ENCODE measurements at places on chromosomes 1 and 21.
A peak's percentile ranks its signal among the peaks of the same experiment; 100 is the strongest.

DNA sequence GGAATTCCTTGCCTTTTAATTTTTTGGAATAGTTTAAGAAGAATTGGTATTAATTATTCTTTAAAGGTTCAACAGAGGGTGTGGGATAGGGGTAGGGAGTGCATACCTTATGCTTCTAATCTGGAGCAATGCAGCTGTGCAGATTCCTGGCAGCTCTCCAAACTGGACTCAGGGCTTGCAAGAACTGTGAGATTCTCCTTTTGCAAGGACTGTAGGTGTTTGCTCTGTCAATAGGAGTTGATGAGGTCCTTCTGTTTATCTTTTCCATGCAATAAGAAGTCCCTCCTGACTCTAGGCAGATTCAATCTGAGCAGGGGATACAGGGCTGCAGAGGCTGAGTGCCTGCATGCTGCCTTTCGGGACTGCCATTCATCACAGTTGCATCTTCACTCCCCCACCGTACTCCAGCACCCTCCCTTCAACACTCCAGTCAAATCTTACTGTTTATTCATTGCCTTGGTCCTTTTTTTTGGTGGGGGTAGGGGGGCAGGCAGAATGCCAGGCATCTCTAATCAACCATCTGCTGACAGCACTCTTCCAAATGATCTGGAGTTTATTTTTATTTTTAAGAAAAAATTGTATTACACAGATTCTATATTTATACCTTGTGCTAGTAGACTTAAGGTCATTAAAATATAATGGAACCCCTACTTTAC, 122.3 kb downstream of the DISC1 start:
- no peak for DNase-seq

- DNase-seq: no peak
Observed at GRCh38 chr1:244316986-244317655, 134.6 kb downstream of the ADSS2 start.

DNA sequence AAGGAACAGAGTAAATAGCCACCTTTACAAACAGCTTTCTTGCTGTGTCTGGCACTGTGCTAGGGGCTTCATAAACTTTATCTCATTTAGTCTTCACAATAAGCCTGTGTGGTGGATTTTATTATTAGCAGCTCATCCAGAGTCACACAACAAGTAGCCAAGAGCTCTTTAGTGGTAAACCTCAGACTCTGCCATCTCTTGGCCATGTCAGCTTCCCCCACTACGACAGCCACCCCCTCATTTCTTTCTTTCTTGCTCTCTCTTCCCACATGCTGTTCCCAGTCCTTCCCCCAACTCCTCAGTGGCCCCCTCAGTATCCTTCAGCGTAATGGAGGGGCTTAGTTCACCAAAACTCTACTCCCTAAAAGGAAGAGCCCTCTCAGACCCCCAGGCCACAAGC, 1.2 kb upstream of the ZNF683 start:
- DNase-seq: no peak

DNA sequence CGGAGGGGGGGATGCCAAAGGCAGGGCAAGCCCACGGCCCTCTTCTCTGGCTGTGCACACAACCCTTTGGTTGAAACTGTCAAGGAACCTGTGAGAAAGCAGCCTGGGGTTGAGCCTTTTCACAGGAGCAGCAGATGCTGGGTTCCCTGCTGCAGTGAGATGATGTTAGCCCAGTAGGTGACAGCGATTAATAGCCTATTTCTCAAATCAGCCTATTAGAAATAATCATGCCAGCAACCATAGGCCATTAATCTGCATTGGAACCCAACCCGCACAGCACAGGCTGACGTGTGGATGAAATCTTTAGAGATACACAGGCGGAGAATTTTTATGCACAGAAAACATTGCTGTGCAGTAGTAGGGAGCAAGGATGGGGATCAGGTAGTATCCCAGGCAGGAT, 637.5 kb downstream of the AJAP1 start:
- DNase-seq: no peak

DNA sequence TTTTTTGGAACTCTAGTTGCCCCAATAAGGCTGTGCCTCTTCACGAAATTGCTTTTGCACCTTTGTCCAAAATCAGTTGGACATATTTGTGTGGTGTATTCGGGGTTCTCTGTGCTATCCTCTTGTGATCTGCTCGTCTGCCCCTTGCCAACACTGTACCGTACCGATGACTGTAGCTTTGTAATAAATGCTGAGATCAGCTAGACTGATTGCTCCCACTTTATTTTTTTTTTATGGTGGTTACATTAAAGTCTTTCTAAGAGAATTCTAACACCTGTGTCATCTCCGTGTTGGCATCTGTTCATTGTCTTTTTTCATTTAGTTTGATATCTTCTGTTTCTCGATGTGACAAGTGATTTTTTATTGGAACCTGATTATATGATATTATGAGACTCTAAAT, 94.1 kb downstream of the ADARB1 start:
- DNase-seq: no peak

DNA sequence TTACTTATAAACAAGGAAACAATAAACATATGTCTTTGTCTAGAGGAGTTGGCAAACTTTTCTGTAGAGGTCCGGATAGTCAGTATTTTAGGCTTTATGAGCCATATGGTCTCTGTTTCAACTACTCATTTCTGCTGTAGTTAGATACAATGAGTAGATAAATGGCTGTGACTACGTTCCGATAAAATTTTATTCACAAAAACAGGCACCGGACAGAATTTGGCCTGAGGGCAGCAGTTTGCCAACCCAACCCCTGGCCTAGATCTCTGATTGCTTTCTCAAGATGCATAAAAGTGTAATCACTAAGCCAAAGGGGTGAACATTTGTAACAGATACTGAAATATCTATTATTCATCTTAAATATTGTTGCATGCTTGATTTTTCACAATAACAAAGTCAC, 123.1 kb upstream of the ESRRG start:
- no peak for DNase-seq

DNA sequence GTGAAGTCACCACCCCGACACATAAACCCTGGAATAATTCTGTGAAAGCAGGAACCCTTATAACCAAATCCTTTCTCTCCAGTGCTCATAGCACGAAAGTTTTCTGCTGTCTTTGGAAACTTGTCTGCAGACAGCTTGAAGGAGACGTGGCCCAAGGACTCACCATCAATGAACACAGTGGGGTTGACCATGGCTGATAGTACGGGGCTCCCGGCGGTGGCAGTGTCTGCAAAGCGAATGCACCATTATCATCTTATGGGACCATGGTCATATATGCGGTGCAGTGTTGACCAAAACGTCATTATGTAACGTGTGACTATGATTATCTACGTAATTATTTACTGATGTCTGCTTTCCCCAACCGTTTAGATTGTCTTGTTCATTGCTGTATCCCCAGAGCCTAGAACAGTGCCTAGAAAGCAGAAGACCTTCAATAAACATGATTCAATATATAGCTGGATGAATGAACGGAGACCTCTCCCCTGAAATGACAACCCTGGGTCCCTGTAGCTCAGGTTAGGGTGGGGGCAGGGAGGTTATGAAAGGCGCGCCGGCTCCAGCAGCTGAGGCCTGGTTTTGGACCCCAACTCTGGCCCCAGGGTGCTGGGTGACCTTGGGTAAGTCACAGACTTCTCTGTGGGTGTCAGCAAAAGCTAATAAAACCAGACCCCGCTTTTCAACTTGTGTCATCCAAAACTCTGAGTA, 128.4 kb upstream of the ZBTB40 start:
- no peak for DNase-seq

DNA sequence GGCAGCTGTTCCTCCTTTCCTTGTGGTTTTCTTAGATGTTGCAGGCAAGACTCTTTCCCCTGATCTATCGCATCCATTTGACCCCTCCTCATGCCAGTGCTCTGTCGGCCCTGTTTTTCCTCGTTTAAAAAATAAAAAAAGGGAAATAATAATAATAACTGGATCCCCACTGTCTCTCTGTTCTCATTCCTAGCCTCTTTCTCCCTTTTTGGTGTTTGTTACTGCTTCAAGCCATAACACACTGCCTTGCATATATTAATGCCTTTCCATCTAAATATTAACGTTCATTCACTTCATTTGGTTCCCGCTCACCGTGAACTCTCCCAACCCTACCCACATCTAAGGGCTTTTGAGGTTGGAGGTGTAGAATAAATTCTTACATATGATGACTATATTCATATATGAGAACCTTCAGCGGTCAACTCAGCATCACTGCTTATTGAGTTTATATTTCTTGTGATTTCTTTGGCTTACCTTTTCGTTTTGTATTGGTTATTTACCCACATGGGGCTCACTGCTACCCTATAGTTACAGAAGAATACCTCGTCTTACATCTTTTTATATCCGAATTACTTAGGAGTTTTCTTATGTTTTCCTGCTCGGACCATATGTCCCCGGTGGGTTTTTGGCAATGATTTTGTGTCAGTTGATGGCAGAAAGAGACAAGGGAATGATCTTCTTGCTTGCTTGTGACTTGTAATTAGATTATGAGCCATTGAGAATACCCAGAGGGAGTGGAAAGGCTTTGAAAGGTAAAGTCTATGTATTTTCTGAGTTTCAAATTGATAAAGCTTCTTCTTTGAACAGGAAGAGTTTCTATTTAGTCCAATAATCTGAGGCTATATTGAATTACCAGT, 805 bp downstream of the ATG4C start:
- DNase-seq: no peak

- peak; percentile 22 for DNase-seq
Observed at GRCh38 chr1:228691926-228692325, 43.4 kb upstream of the RHOU start.

DNA sequence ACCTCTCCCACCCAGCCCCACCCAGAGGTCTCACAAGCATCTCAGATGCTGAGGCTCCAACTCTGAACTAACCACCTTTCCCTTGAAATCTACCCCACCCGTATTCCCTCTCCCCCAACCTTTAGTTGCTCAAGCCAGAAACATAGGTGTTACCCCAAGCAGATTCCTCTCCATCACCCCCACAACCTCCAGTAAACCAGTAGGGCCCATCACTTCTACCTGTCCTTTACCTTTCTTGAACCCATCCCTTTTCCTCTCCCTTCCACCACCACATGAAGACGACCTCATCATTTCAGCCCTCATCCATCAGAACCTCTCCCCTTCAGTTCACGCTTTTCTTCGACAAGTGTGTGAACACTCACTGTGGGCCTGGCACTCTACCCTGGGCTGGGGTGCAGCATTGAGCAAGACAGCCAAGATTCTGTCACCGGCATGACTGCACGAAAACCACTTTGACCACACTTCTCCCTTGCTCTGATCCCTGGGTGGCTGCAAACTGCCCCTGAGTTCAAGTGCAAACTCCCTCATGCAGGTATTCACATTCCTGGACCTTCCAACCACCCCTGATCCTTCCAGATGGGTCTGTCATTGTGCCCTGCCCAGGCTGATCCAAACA, 65.5 kb upstream of the LAPTM5 start:
- DNase-seq: no peak

DNA sequence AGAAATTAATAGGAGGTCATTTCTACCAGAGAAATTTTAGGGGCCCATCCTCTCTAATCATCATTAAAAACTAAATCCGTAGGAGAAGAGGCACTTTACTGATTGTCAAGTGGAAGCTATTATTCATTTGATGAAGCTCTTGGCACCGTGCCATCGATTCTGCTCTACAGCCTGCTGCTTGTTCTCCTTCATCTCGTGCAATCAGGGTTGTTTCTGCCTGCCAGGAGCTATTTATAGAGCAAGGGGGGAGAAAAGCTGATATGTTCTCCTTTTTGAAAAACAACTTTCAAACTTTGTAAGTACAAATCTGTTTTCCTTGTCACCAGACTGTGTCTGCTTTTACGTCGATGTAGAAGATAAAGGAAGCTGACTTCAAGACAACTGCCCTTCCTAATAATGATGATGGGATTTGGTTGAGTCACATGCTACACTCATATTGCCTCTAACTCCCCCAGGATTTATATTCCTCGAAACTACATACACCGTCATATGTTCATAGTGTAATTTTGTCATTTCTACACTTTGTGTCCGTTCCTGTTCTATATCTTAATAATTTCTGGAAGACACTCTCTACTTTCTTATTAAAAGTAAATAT, 169.6 kb upstream of the LHX8 start:
- DNase-seq: no peak

DNA sequence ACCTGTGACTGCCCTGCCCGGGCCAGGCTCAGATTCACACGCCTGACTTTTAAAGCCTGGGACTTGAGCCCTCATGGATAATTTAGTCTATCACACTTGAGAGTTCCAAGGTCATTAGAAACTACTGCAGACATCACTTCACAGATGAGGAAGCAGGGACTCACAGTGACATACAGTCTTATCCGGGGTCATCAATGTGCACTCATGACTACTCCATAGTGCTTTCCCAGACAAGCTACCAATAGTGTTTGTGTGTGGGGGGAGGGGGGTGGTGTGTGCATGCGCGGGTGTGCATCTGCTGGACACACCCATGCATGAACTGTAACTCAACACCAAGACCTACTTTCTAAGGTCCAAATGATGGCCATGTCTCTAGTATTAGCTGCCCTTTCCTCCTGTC, 16.1 kb upstream of the SLC5A9 start:
- no peak for DNase-seq

- DNase-seq: no peak
Observed at GRCh38 chr1:14689996-14690615, 91.6 kb downstream of the KAZN start.

GRCh38 chr1:85321237-85321964, 45.0 kb upstream of the BCL10 start:
- peak; percentile 65 for DNase-seq

GRCh38 chr1:17163789-17164666, 40.9 kb upstream of the PADI1 start:
- no peak for DNase-seq

- no peak for DNase-seq
Observed at GRCh38 chr1:14571810-14572767, 26.4 kb upstream of the KAZN start.

GRCh38 chr1:65525266-65526048, 105.0 kb downstream of the LEPR start:
- no peak for DNase-seq

Data from brain microvascular endothelial cell (primary cell).